Urinary bladder (tissue), 4 donors: ENCODE measurements at places on chromosomes 7 and 10. TPM values are rescaled to one million over a fixed set of nuclear protein-coding genes. Genes with fewer than 3 reads are reported as not detected.
A peak's percentile ranks its signal among the peaks of the same experiment; 100 is the strongest.

GRCh38 chr7:102845346-102845745, 67.5 kb upstream of the LRRC17 start:
- DNase-seq: no peak

DNA sequence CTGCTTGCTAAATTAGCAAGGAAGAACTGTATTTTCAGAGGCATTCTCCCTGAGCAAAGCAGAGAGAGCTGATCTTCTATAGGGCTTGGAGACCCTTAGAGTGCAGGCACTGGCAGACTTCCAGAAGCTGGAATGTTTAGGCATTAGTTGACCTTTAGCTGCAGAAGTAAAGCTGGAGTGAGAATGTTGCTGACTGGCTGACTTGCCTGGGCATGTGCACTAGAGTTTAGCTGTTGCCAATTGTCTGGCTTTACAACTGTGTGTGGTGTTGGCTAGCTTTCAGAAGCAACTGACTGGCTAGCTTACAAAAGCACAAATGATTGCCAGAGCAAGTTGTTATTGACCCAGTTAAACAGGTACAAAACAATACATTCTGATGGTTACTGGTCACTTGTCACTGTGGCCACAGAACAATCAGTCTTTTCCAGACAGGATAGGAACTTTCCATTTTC, 25.1 kb downstream of the FAM13C start:
- DNase-seq: peak; percentile 18

- no peak for DNase-seq
These were observed 22.5 kb upstream of the MMP21 start for GRCh38 chr10:125797994-125798662.

GRCh38 chr10:102120142-102120990, at the start of gene LDB1:
LDB1 (minus strand) TSS chr10:102120368; CDS start chr10:102120110, 258 bp downstream.
- DNase-seq: peak; percentile 74

DNA sequence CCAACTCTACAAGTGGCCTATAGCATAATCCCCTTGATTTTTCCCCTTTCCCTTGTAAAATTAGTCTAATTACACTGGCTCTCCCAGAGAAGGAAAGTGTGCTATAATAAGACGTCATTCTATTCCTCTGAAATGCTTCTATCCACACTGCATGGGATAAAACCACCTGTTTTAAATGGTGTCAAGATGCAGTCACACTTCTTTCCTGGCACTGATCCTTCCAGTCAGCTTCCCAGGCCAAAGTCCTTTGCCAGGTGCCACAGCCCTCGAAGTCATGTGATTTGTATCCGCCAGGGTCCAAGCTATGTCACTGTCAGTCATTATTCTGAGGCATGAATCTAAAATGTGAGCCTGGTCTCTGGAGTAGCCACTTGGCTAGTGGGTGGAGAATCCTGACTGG, 169.0 kb upstream of the KIAA1217 start:
- DNase-seq: no peak

DNA sequence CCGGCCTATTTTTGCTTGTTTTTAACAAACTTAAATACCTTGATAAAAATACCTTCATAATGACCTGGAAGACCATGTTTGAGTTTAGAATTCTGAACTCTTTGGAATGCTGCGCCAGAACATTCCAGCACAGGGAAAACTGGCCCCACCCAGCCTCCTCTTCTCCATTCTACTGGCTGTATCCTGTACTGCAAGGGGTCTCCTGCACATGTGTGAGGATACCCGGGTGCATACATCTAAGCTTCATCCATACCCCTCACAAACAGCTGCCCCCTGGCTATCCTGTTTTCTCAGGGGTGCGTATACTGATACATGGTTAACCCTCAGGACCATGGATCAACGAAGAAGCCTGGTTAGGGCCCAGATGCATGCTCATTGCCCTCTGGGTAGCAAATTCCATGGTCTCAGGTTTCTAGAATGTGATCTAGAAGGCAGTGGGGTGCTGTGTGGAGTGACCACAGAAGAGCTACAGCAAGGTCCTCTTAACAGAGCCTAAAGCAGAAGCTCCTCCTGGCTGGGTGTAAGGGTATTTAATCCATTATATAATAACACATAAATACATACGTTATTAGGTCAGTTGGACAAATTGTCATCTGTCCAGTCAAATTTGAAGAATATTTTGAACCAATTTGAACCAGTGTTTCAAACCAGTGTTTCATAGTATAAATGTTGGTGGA, 26.1 kb downstream of the HACD1 start:
- no peak for DNase-seq

DNA sequence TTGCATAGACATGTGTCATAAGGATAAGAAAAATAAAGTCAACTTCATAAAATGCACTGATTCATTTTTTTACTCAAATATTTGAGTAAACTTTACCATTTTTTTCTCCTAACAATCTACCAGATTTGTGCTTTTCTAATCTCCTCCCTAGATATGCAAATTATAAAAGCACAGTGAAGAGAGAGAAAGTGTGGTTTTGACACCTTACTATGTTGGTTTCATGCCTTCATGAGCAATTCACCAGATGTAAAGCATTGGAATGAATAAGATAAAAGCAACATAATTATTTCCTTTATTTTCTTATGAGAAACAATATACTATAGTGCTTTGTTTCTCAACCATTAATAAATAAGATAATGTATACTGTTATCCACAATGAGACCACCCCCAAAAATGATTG, 432.5 kb upstream of the PCDH15 start:
- DNase-seq: no peak

- DNase-seq: no peak
These were observed 54.0 kb downstream of the RAPGEF5 start for GRCh38 chr7:22302951-22303423.

- DNase-seq: no peak
These were observed 25.9 kb downstream of the TBXAS1 start for GRCh38 chr7:139854803-139855497.

The CCDC172 gene
- total RNA-seq: not detected

The ATE1 gene
- total RNA-seq: 62.7 TPM

The DNTT gene
- not detected for total RNA-seq

The C7orf57 gene
- total RNA-seq: 0.21 TPM

The ARHGAP21 gene
- 233 TPM for total RNA-seq

The HKDC1 gene
- not detected for total RNA-seq
